DMS79 (cell line): ENCODE measurements at places on chromosomes 5 and 9.

- no peak for DNase-seq
These were observed 279.6 kb downstream of the ARRDC3 start for GRCh38 chr5:91103353-91104061.

GRCh38 chr5:18882154-18882553, 1105.8 kb downstream of the CDH18 start:
- no peak for DNase-seq

GRCh38 chr9:84789463-84789830, 119.9 kb downstream of the NTRK2 start:
- no peak for DNase-seq

- DNase-seq: no peak
These were observed 333.6 kb upstream of the DAB2 start for GRCh38 chr5:39758426-39758825.

GRCh38 chr5:112551419-112552032, 132.4 kb upstream of the EPB41L4A start:
- peak; percentile 11 for DNase-seq

DNA sequence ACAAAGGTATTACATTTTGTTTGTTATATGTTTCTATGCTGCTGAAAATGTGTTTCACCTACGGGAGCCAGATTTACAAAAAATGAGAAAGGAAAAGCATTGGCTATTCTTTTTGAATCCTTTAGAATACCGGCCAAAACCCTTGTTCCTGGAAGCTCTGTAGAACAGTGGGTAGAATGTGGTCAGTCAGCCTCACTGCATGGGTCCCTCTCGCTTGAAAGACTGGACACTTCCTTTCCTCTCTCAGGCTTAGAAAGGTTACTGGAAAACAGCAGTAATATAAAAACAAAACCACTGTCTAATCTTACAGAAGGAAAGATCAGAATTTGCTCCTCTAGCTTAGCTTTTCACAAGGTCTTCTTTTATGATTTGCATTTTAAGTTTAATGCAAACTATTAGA, 45.1 kb downstream of the OSTF1 start:
- DNase-seq: no peak

DNA sequence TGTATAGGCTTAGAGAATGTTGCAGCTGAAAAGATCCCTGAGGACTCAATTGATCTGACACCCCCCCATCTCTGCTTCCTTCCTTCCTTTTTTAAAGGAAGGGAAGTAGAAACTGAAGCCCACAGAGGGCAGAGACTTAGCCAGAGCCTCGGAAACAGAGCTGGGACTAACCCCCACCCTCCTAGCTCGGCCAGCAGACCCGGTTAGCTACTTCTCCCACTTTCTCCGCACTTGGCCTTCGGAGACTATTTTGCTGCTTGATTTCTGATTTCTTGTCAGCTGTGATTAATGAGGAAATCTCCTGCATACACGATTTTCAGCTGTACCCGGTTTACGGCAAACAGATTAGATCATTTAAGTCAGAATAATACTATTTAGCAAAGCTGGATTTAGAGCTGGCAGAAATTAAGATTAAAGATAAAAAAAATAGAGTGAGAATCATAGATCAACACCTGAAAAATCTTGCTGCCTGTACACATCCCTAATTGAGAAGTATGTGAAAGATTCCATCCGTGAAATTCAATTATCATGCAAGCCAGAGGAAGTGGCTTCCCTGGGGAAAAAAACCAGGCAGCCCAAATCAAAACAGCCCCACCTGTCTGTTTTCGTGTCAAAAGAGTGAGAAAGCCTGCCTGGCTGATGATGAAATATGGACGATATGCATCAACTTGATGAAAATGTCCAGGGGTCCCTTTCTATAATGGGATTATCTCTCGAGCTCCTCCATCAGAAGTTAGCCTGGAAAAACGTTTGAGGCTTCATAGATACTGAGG, 159.5 kb upstream of the SHB start:
- DNase-seq: peak; percentile 10
